ENCODE measurements at places on chromosomes 12 and 14.
A peak's percentile ranks its signal among the peaks of the same experiment; 100 is the strongest.

- DNase-seq = no peak
Measured at GRCh38 chr12:81518638-81519037, 240.5 kb downstream of the PPFIA2 start.

GRCh38 chr14:59217011-59217410 is 28.5 kb downstream of the DAAM1 start:
- DNase-seq = no peak

DNA sequence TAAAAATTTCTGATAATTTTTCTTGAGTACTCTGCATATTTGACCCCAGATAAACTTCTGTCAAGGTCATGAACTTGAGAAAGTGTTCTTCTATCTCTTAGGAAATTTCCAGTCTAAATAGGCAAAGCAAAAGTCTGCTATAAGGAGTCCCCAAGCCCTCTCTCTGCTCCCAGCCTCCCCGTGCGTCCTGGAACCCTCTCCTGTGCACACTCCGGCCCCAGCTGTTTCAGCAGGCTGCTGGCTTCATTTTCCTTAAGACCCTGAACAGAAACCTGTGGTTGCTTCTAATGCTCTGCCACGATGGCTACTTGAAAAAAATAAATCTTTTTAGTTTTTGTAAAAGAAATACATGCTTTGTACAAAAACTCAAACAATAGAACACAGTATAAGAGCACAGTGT is 14.7 kb downstream of the KRT2 start:
- DNase-seq = no peak

- DNase-seq = no peak
Measured at GRCh38 chr12:132270969-132271754, 58.2 kb downstream of the GALNT9 start.

- peak; percentile 58 for DNase-seq
Measured at GRCh38 chr14:31208546-31209424, 1.2 kb upstream of the HECTD1 start.

DNA sequence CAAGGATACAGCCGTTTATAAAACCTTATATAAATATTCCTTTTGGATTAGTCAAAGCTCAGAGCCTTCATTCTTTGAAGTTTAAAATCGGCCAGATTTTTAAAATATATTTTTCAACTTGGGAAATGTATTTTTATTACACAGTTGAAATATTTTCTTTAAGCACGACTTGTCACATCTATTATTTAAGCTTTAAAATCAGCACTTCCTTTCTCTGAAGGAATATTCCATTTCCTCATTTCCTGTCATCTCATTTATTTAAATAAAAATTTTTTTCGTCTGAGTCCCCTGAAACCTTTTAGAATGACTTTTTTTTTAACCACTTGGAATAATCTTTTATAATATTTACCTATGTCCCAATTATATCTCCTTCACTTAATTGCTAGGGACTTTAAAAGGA is 107.5 kb upstream of the PDE3A start:
- DNase-seq = no peak

DNA sequence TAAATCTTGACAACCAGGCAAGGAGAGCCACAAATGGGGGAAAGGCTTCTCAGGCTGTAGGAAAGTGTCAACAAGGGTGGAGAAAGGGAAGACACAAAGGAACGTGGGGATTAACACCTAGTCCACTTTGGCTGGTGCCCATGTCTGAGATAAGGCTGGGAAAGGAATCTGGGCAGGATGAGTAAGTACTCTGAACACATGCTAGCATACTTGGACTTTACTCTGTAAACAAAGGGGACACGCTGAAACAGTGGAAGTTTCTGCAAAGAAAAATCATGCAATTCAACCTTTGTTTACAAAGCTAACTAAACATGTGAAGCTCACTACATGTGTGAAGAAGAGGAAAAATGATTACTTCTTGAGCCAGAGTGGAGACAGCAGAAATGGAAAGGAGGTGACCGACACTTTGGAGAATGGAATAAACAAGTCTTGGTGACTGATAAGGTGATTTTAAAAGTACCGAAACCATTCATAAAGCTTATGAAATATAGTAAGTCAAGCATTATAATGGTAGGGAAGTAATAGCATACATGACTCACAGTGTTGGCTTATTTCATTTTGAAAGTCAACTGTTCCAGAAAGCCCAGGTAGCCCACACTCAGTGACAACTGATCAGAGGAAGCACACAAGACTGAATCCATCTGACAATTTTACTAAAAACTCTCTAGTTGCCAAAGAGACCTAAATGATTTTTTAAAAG is 13.2 kb downstream of the CPNE8 start:
- no peak for DNase-seq

- peak; percentile 62 for DNase-seq
Measured at GRCh38 chr14:94028450-94028826, 2.3 kb downstream of the OTUB2 start.

DNA sequence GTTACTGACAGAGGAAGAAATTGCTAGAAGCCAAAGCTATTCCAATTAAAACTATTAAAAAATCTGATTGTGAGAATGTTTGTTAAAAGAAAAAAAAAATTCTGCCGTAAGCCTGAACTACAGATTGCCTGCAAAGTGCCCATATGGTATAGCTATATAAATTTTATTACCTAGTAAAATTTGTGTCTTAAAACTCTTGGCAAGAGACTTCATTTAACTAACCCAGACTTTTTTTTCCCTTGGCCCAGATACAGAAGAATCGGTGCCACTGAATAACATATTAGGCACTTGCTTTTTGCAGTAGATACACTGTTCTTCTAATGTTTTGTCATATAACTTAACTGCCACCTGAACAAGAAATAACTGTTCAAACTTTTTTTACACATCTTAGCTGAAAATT is 125.5 kb downstream of the RPS29 start:
- DNase-seq = no peak

DNA sequence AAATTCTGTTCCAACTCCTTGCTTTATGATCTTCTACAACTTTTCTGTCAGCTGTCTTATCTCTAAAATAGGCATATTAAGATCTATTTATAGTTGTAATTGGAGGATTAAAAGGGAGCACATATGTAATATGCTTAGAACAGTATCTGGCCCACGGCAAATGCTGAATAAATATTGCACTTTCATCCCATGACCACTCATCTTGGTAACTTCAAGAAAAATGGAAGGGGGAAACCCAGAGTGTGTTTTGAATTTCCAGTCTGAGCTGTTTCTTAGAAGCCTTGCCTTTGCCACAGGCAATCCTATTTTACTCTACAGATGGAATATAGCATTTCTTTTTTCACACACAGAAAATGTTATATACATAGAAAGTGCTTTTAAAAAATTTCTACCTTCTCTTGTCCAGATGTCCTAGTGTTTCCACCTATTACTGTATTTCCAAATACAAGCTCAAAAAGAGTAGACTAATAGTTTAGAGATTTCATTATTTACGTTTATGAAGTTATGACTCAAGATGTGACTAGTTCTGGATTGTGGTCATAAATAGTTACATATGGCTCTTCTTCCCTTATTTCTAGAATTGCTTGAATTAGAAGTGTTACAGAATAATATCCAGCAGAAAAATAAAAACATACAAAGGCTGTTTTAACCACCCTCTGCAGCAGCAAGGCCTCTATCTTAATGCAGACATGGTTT is 6.2 kb upstream of the STXBP6 start:
- DNase-seq = no peak

DNA sequence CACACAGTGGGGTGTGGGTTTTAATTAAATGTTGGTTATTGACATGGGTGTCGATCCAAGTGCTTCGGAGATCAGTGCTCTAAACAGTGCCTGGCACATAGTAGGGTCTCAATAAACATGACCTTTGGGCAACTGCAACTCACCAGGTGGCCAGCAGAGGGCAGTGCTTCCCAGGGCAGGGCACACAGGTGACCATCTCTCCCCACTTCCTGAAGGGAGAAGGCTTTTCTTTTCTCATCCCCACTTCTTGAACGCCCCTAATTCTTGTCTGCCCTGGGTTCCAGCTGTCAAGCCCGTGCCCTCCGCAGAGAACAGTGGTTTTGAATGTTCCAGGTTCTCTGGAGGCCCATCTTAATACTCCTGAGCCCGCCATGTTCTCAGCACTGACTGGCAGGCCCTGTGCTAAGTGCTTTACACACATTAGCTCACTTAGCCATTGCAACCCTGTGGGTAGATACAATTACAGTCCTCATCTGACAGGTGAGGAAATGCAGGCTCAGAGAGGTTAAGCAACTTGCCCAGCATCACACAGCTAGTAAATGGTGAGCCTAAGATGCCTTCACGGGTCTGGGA is 16.3 kb downstream of the RAPGEF3 start:
- peak; percentile 89 for DNase-seq

DNA sequence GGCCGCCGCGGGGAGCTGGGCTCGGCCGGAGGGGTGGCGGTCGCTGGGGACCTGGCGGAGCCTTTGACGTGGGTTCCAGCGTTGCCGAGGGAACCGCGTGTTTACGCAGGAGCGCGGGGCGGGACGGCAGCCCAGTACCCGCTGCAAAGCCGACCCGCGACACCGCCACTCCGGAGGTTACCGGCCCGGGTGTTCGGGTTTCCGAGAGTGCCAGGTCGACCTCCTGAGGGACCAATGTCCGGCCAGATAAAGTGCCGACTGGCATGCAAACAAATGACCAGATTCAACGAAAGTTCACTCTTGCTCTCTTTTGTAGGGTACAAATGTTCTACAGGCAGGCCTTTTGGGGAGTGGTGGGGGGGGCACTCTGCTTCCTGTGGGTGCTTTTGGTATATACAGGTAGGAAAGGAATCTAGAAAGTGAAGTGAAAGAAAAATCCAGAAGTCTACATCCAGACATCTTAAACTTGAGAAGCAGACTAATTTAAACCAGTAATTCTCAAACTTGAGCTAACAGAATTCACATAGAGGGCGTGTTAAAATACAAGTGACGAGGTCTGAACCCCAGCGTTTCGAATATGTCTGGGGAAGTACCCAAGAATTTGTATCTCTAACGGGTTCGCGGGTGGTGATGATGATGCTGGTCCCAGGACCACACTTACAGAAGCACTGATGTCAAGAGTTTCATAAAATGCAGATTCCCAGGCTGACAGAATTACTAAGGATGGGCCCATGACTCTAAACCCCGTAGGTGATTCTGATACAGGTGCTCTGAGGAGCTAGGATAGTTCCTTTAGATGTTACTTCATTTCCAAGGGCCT is at the start of gene GPR135:
Gene GPR135 (minus strand): TSS at position 65 of the 820 bp plus-strand sequence. CDS start 154 bp downstream, outside the sequence.
- peak; percentile 48 for DNase-seq

- DNase-seq = peak; percentile 70
Measured at GRCh38 chr12:67827820-67828383, 161.3 kb upstream of the IFNG-AS1 start.

DNA sequence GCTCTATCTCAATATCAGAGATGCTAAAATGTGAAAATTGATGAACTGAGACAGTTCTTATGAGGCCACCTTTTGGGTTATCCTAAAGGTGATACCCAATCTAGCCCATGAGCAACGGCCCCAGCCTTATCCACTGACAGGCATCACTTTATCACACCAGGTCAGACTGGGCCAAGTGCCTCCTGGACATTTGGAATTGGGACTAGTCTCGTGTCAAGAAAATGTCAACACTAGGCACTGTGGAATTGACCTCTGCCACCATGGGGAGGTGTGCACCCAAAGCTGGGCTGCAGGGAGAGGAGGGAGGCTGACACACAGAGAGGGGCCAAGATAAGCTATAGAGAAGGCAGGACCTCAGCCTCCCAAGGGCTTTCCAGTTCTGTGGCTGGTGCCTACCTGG is 78.5 kb upstream of the ZFP36L1 start:
- DNase-seq = no peak

- DNase-seq = no peak
Measured at GRCh38 chr14:84025106-84026012, 1504.6 kb upstream of the FLRT2 start.

- peak; percentile 27 for DNase-seq
Measured at GRCh38 chr14:64763801-64764621, 59.8 kb downstream of the PLEKHG3 start.

GRCh38 chr14:96225745-96226151 is 21.1 kb downstream of the BDKRB2 start:
- DNase-seq = no peak

DNA sequence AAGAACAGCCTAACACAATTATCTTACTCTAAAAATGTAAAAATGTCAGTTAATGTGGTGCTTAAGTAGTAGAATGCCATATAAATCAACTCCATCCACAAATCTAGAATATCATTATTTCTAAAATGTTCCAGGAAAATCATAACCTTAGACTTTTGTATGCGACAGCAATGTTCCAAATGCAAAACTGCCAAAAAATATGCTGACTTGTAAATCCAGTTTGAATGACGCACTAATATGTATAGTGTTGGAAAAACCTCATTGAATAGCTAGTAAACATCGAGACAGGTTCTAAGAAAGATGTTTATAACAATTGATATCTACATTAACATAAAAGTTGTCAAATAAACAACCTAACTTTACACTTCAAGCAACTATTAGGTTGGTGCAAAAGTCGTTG is 469.1 kb upstream of the PRICKLE1 start:
- DNase-seq = no peak

GRCh38 chr14:85295318-85295717 is 234.6 kb upstream of the FLRT2 start:
- DNase-seq = no peak

DNA sequence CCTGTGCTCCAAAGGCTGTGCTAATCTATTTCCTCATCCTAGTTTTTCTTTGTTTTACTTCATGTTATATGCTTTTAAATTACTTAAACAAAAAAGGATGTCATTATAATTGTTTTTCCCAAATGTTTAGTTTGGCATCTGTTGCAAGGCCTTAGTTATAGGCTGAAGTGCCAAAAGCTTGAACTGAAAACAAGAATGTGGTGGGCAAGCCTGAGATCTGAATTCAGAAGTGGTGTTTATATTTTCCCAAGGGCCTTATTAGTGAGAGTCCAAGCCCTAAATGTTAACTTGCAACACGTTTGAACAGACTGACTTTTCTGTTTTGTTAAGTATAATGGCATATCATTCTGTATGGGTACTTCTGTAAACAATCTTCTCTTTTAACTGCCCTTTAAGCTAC is 326.8 kb downstream of the CCDC91 start:
- no peak for DNase-seq

DNA sequence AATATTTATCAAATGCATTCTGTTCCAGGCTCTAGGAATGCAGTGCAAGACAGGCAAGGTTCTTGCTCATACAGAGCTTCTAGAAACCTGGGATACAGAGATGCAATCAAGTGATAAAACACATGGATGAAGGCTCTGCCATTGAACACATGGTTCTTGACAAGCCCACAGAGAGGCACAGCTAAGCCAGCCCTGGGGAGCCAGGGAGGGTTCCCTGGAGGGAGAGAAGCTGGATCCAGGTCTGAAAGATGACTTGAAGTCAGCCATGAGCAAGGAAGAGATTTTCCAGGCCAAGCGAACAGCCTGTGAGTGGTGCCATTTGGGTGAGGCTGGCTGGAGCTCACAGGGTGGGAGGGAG is 66.2 kb downstream of the IRF2BPL start:
- no peak for DNase-seq

DNA sequence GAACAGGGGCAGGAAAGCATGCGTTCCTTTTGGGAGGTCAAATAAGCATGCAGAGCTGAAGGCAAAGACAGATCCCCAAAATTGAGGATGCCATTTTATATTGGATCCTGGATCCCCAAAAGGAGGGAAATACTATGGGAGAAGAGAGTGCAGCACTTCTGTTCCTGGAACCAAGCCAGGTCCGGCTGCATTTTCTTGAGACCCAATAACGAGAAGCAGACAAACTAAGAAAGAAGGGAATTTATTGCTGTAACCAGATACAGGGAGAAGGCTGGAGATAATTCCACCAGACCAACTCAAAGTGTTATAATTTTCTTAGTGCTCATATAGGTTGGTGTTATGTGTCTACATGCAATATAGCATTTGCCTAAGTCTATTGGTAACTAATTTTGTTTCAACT is 60.8 kb downstream of the PDE6H start:
- no peak for DNase-seq

- no peak for DNase-seq
Measured at GRCh38 chr12:132071830-132072384, 72.2 kb downstream of the DDX51 start.

- no peak for DNase-seq
Measured at GRCh38 chr14:104486222-104486923, 93.2 kb upstream of the C14orf180 start.

Measured in activated T-cell treated with anti-CD3 and anti-CD28 coated beads, Interleukin-2, amount 50 U/mL, for 48 hours (primary cell).